Left ventricle myocardium superior (tissue), 1 donor: ENCODE measurements at places on chromosomes 12 and 14.

DNA sequence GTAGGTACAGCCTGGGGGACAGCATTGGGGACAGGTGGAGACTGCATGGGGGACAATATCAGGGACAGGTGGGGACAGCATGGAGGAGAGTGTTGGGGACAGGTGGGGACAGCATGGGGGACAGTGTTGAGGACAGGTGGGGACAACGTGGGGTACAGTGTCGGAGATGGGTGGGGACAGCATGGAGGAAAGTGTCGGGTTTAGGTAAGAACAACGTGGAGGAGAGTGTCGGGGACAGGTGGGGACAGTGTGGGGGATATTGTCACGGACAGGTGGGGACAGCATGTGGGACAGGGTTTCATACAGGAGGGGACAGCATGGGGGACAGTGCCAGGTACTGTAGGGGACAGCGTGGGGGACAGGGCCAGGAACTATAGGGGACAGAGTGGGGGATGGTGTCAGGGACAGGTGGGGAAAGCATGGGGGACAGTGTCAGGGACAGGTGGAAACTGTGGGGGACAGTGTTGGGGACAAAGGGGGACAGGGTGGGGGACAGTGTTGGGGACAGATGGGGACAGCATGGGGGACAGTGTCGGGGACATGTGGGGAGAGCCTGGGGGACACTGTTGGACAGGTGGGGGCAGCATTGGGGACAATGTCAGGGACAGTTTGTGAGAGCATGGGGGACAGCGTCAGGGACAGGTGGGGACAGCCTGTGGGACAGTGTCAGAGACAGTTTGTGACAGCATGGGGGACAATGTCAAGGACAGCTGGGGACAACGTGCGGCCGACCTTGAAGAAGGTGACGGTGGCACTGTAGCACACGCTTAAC is 213.1 kb downstream of the TMEM121 start:
- DNase-seq = no peak

DNA sequence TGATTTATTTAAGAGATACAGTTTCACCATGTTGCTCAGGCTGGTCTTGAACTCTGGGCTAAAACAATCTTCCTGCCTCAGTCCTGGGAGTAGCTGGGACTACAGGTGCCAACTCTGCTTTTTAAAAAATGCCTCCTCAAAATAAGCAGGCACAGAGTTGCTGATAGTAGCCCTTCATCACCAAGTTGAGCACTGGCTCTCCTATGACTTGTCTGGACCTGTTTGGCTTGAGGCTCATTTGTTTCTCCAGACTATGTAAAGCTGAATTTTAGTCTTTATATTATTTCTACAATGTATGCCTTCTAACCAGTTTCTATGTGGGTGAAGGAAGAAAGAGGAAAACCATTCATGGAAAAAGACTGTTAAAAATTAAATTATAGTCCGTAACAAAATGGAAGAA is 39.5 kb upstream of the RAD51AP1 start:
- DNase-seq = no peak

DNA sequence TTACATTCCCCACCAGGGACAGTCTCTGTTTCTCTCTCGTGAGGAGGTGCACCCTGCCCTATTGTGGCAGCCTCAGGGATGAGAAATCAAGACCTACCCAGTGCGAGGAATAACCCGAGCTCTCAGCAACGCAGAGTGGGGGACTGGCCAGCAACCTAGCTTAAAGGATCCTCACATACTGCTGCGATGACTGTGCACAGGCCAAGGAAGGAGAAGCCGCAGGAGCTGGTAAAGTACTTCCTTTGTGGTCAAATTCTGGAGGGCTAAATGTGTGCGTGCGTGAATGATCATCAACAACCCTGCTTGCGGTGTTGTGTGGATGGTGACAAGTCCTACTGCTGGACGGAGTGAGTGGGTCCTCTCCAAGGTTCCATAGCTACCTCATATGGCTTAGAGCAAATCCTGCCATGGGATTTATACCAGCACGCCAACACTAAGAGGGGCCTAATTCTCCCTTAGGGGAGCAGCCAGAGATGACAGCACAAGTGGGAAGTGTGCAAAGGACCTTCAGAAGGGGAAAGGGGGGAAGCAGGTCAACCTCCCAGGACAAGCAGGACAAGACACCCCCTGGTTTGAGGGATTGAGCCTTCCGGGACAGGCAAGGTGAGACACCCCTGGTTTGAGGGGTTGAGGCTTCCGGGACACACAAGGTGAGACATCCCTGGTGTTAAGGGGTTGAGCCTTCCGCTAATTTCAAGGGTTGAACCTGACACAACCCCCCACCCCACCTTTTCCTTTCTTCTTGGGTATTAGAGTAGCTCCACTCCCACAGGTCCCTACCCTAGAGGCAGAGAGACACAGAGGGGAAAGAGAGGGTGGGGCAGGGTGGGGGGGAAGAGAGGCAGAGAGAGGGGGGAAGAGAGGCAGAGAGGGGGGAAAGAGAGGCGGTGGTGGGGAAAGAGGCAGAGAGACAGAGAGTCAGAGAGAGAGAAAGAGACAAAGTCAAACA is 58.8 kb upstream of the AP4S1 start:
- no peak for DNase-seq

- no peak for DNase-seq
Measured at GRCh38 chr12:129696405-129696804, 207.4 kb downstream of the TMEM132D start.

DNA sequence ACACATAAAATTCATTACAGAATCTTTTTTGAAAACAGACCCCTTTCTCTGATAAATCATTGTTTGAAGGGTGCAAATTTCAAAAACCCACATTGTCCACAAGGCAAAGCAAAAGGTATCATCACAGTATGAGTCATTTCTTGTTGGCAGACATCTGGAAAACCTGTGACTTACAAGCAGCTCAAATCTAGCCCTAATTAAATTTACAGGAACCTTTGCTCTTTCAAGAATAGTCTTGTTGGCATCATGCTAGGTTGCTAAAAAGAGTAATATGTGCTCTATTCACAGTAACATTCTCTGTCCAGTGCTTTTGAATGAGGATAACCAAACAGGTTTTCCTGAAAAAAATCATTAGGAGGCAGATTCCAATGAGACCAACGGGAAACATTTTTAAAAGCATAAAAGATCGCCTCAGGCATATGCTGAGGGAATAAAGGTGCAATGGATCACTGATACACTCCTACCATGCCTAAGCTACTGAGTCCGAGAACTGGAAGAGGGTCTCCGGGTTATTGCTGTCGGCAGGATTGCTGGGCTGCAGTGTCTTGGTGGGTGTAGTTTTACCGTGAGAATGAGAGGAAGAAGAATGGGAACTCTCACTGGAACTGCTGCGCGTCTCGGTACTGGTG is 55.5 kb upstream of the TTC7B start:
- no peak for DNase-seq

DNA sequence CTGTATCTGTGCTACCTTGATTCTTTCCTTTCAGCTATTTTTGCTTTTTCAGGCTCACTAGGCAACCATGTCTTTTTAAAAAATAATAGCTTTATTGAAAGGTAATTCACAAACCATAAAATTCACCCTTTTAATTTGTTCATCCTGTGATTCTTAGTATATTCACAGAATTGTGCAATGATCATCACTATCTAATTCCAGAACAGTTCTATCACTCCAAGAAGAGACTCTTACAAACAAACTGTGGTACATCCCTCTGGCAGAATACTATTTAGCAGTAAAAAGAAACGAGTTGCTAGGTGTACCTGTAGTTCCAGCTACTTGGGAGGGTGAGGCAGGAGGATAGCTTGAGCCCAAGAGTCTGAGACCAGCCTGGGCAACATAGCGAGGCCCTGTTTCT is 14.8 kb downstream of the CREBL2 start:
- no peak for DNase-seq

DNA sequence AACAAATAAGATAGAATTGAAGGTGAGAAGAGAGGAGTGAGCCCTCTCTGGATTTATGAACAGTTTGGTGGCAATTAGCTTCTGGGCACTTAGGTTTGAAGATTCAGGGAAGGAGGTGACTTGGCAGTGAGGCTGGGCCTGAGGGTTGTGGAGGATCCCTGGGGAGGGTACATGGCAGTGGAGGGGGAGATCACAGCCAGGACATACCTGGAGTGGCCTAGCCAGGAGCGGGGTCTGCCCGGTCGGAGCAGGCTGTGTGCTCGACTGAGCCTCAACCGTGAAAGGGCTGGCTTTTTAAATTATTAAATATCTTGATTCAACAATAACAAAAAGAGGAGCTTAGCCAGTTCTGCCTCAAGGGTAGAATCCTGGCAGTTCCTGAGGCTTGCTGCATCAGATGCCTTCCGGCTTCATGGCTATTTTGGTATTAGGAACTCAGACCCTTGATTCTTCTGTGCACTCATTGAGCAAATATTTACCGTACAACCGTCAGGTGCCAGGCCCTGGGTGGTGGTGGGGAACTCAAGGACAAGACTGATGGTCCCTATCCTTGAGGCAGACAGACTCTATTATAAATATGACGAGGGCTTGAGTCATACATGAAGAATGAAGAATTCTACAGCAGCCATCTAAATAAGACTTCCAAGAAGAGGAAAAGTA is 73.4 kb downstream of the SPTB start:
- no peak for DNase-seq

GRCh38 chr12:118068445-118068844 is 7.5 kb upstream of the WSB2 start:
- DNase-seq = no peak
